ENCODE measurements at places on chromosomes 5 and 9.

- no peak for DNase-seq
Measured at GRCh38 chr9:134738869-134739659, 97.5 kb downstream of the COL5A1 start.

- DNase-seq = no peak
Measured at GRCh38 chr9:31912636-31913035, 471.8 kb upstream of the ACO1 start.

GRCh38 chr9:78437806-78438205 is 140.9 kb downstream of the PSAT1 start:
- no peak for DNase-seq

DNA sequence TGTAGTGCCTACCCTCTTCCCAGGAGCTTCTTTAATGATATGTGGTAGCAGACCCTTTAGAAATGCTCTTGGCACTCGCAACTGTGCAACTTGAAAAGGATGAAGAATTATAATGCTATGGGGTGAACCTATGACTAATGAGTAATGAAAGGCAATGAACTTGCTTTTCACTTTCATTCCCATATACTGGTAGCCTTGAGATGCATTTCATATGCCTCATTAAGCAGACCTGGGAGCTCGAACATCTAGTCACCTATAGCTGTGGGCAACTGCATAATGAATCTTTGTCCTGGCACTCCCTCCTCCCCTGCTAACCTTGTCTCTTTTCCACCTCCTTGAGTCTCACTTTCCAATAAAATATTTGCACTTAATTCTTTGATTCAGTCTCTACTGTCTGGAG is 605.9 kb upstream of the DAB2 start:
- no peak for DNase-seq

DNA sequence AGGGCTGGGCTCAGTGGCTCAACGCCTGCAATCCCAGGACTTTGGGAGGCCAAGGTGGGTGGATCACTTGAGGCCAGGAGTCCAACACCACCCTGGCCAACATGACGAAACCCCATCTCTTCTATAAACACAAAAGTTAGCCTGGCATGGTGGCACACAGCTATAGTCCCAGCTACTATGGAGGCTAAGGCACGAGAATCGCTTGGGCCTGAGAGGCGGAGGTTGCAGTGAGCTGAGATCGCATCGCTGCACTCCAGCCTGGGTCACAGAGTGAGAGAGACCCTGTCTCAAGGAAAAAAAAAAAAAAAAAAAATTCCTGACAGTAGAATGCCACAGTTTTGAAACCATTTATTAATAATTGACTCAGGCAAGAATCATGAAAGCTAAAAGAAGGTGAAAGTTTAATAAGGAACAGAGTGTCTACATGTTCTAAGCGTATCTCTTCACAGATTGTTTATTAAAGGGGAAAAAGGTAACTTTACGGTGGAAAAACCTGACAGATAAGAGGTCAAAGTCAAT is 5.7 kb upstream of the PTGR1 start:
- no peak for DNase-seq

DNA sequence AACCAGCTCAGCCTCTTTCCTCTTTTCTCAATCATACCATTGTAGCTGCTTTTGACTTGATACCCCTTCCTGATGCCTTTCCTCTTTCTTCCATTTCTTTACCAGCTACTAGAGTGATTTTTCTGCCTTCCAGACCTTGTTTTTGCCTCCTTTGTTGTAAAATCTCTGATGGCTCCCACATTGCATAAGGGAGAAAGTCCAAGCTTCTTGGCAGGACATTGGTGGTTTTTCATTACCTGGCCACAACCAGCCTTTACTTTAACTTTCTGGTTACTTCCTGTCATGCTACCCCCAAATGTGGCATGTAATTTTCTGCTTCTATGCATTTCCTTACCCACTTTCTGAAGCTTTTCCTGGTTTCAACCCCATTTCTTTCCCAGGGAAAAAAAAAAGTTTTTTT is 452.5 kb downstream of the TMEM38B start:
- no peak for DNase-seq

DNA sequence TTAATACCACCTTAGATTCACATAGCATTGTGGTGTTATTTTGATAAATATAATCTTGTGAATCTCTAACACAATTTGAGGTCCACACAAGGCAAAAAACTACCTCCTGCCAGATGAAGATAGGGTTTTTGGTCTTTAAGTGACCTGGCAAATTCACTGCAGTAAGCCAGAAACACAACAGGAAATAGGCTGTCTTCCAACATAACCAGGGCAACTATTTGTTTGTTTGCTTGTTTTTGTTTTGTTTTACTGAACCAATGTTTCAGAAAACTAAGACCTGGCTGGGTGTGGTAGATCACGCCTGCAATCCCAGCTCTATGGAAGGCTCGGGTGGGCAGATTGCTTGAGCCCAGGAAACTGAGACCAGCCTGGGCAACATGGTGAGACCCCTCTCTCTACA is 95.5 kb downstream of the USP20 start:
- no peak for DNase-seq

GRCh38 chr5:68225911-68226545 is 10.5 kb downstream of the PIK3R1 start:
- DNase-seq = no peak

DNA sequence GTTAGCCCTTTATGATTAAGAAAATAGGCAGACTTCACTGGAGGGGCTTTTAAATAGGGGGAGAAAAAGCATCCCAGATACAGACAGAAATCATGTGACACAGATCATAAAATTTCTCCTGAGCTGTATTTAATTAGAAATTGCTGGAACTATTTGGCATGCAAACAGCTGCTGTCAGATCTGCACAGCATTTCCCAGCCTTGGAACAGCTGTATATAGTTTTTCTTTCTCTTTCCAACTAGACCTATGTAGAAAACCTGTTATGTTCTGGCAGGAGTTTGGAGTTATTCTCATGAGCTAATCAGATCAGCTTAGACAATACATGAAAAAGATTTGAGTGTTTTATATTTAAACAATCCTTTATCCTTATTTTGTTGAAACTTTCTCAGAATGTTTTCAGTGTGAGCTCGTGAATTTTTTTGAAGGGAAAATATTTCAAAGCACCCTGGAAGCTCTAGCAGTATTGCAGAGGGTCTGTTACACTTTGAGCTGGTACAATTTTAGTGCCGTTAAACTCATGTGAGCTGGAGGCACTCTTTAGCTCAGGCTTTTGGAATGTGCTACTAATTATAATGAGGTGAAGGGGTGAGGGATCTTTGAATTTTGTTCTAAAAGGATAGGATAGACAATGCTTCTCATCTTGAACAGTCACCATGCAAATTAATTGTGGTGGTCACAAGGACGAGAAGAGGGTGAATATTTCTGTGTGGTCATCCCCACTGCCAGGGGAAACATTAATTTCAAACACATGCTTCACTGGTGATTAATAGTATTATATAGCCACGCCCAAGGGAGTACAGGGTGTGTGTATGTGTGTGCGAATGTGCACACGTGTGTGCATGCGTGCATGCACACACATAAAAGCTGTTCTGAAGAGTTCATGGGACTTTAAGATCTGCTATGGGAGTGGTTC is 239.4 kb upstream of the FBXL7 start:
- no peak for DNase-seq

DNA sequence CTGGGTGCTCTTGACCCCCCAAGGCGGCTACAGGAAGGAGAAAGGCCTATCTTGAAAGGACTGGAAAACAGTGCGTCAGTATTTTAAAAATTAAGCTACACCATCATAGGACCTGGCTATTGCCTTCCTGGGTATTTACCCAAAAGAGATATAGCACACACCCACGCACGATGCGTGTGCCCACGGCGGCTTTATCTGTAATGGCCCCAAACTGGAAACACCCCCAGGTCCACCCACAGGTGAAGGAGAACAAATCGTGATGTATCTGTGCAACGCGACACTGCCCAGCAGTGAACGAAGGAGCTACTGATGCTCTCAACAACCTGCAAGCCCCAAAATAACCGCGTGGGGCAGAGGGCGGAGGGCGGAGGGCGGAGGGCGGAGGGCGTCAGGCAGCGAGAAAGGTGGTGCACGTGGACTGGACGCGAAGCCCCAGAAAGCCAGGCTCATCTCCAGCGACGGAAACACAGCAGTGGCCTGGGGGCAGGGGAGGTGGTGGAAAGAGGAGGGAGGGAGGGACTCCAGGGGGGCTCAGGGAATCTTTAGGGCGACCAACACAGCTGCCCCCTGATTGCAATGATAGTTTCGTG is 12.4 kb upstream of the PTGDS start:
- no peak for DNase-seq

DNA sequence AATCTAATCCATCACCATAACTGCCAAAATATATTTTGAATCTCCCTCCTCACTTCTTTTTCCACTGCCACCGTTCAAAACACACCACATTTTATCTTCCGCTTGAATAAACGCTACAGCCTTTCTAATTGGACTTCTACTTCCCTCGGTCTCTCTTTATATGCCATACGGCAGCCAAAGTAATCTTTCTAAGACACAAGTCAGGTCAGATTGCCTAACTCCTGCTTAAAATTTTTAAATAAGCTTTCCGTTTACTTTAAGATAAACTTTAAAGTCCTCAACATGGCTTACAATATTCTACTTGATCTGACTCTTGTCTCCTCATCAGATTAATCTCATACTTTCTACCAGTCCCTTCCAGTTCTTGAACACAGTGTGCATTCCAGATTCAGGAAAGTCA is 9.7 kb downstream of the AFF4 start:
- no peak for DNase-seq

GRCh38 chr5:161544350-161544765 is 2.2 kb downstream of the GABRB2 start:
- DNase-seq = no peak

DNA sequence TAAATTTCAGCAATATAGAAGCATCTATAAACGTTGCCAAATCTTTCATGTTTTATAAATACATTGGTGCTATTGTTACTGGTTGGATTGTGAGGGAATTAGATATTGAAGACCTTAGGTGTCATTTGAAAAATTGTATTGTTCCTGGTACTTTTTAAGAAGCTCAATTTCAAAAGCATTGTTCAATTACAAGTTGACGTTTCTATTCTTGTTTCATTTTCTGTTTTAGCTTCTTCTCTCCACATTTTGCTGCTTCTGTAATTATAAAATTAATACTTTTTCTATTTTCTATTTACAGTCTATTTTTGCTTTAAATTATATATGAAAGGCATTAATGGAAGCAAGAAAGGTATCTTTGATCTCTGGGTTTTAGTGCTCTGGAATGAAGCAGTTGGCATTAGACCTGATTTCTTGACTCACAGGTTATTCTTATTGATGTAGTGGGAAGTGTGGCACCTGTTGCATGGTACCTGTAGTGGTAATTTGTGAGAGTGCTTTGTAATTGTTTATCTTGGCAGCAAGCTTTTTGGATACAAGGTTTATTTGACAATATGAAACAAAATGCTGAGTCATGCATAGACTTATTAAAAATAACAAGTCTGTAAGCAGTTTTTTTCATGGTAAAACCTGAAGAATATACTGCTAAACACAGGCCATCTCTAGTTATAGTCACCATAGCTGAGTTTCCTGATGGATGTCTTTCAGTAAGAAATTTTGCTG is 13.2 kb downstream of the MACIR start:
- no peak for DNase-seq

All from activated CD8-positive, alpha-beta memory T cell treated with anti-CD3 and anti-CD28 coated beads for 1 hour (primary cell).